ENCODE measurements at places on chromosomes 13 and 19.

DNA sequence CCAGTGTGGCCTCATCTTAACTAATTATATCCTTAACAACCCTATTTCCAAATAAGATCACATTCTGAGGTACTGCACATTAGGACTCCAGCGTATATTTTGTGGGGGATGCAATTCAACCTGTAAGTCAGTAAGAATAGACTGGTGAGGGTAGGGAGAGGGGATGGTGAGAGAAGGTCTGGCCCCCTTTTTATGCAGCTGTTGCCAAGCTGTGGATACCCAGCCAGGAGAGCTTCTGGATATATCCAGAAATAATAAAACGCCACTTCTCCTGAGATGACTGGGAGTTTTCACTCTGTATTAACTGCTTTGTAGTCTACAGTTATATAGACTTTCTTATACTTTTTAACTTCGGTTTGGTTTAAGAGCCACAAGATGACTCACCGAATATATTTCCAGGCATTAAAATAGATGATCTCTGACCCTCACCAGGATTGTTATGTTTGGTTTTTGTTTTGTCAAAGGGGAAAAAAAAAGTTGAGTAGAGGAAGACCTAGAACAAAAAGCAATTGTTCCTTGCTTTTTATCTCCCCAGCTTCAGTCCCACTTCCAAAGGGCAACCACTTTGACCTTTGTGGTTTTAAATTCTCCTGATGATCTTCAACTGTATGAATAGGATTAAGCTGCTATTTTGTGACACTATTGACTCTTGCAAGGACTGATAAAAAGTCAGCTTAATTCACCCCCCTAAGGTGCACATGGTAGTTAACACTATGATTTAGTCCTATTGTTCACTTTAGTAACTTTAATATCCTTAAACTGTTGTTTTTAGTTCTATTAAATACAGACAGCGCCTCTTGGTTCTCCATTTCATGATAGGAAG, 3.1 kb upstream of the NEK3 start:
- DNase-seq, result no peak

DNA sequence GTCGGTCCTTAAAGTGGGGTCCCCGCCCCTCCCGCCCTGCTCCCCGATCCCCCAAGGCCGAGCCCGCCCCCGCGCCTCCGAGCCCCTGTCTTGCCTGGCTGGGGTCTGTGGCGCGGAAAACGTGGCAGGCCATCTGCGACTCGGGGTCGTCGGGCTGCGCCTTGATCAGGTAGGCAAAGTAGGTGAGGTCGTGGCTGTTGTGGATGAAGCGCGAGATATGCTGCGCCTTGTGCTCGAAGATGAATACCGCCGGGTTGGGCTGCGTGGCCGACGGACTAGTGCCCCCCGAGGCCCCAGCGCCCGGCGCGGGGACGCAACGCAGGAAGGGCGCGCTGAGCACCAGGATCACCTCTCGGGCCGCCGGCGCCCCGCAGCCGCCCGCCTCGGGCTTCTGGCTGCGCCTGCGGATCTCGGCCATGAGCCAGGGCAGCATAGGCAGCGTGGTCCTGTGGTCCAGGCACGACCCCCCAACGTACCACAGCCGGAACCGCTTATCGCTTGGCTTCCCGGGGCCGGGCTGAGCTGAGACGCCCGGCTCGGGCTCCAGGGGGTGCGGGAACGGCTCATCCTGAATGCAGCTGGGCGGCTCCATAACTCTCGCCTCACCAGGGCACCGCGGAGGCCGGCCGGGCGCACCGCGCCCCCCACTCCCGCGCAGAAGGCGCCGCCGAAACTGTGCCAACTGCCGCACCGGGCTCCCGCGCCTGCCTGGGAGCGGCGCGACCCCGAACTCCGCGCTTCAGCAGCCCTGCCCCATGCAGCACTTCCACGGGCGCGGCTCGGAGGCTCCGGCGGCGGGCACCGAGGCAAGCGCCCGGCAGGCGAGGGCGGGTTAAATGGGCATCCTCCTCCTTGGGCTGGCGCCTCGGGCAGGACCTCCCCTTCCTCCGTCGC, 546 bp downstream of the TBC1D4 start:
- DNase-seq, result no peak

- no peak for DNase-seq
These were observed 152.7 kb upstream of the SERP2 start for GRCh38 chr13:44220948-44221347.

DNA sequence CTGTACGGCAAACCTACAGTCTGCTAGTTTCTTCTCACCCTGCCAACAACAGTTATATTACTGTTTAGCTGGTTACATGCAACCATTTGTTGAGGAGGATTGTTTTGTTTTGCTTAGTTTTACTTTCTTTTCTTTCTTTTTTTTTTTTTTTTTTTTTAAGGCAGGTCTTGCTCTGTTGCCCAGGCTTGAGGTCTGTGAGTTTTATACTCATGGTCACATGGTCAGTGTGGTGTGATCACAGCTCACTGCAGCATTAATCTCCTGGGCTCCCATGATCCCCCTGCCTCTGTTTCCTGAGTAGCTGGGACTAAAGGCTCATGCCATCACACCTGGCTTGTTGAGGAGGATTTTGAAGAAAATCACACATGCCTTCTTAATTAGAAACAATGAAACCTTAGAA, 505.6 kb downstream of the GPC5 start:
- no peak for DNase-seq

GRCh38 chr19:35318679-35319448, 10.1 kb upstream of the CD22 start:
- no peak for DNase-seq

DNA sequence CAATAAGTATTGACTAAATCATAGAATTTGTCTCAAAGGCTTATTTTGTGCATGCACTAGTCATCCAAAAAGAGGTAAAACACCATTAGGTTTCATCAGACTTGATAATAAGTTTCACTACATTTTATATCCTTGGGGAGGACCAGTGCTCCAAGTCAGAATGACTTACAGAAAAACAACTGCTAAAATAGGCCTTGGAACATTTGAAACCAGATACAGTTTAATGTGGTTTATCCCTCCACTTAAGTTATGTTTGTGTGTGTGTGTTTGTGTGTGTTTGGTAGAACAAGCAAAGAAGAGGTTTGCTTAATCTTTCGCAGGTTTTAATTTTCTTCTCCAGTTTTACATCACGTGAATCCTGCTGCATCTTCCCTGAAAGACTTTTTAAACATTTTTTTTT, 570.9 kb downstream of the PCDH9 start:
- no peak for DNase-seq

- DNase-seq, result no peak
These were observed 29.9 kb downstream of the UNC13A start for GRCh38 chr19:17658240-17658639.

DNA sequence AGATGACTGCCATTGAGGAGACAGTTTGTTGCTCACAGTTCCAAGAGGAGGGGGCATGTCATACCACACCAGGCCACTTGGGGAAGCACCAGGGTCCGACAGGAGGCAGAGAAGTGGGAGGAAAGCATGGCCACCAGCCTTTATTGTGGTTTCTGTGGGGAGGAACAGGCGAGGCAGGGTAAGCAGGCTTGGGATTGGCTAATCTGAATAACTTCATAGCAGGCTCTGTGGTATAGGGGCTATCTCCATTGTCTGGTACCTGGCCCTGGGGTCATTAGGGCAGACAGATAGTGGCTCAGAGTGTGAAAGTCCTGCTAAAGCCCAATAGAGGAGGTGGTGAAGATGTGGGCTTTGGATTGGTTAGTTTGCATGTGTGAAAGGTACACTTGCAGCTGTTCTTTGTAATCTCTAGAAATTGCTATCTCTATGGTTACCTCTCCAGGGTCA, 35.5 kb downstream of the CBY2 start:
- no peak for DNase-seq

DNA sequence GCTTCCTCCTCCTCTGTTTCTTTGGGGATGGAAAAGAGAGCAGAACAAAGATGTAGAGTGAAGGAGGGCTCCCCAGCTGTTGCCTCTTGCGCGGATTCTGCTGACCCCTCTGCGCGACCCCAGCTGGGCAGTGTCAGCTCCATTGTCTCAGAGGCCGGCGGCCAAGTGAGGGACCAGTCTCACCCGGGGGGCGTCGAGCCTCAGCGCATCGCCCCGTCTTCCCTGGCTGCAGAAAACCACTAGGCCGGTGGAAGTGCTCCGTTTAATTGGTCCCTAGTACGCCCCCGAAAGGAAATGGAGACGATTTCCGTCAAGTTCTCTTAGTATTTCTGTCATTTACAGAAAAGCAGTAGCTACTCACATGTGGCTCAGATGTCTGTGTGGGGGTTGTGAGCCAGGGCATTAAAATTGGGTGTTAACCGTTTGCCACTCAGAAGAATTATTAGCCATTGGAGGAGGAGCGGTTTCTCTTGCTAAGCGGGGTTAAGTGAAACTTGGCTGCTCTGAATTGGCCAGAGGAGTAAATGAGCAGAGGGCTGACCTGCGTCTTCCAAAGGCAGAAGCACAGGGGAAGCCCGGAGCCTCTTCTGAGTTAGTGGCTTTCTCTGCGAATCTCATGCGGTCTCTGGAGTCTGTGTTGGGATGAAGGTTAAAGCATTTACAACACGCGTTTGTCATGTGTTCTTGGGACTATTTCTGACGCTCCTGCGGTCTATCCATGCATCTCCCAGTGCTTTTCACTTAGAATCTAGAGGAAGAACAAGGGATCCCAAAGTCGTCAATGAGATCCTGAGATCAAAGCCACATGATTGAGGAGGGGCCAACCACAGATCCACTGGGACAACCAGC, 132.8 kb upstream of the MYO16 start:
- no peak for DNase-seq

DNA sequence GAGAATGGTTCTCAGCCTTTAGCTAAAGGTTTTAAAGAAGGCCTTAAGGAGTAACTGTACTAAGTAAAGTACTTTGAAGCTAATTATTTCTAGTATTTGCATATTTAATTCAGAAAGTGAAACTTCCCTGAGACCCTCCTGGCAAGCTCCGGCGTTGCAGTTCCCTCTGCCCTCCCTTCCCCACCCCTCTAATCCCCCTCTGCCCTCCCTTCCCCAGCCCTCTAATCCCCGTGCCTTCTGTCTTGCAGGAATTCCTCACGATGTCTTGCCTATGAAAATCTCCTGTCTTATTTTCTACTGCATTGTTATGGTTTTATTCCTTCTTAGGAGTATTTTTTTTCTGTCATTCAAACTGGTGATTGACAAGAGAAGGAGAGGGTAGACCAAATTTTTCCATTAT, 236.9 kb downstream of the COL4A1 start:
- DNase-seq, result no peak

DNA sequence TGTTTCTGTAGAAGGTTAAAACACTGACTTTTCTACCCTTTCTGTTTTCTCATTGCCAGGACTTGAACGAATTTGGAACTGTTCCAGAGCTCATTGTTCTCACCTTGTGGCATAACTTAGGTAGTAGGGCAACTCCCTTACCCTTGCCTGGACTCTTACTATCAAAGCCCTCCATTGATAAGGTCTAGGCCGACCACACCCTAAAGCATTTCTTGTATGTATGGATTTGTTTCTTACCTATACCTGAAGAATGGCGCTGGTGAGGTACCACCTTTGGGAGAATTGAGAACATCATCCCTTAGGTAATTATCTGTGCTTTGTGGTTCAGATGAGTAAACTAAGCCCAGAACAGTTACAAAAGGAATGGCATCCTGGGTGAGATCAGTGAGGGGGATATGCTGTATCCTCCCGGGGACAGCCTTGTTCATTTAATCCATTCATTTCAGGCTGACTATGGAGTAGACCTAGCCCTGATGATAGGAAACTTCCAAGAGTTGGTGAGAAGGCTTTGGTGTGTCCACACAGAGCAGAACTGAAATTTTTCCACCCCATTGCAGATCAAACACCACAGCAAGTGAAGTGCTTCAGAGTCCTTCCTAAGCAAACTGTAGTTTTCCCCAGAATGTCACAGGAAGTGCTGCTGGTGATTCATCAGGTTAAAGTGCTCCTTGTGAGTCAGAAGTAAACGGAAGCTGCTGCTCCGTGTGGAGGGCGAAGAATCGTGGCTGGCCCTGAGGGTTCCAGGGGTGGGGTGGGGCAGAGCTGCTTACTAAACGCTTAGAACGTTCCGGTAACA, 113.0 kb downstream of the TEX26 start:
- DNase-seq, result no peak

DNA sequence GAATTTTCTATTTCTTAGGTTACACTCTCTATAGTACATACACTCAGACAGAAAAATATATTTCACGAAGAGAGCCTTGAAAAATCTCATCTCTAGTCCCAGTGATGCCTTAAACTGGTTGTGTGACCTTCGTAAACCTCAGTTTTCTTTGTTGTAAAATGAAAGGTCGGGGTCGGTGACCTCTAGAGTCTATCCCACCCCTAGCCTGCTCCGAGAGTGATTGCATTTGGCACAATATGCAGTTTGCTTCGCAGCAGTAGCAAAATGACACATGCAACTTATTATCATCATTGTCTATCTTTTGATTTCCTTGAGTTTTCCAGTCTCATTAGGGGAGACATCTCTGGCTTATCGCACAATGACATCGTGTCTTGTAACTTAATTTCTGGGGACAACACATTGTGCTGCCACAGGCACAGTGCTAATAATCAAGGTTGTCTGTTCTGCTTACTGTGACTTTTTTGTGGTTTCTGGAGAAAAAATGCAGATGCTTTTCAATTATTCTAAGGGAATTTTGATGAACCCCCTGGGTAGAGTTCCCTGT, 115.0 kb downstream of the GGACT start:
- no peak for DNase-seq

GRCh38 chr19:32642771-32643170, 32.2 kb downstream of the ANKRD27 start:
- DNase-seq, result no peak

DNA sequence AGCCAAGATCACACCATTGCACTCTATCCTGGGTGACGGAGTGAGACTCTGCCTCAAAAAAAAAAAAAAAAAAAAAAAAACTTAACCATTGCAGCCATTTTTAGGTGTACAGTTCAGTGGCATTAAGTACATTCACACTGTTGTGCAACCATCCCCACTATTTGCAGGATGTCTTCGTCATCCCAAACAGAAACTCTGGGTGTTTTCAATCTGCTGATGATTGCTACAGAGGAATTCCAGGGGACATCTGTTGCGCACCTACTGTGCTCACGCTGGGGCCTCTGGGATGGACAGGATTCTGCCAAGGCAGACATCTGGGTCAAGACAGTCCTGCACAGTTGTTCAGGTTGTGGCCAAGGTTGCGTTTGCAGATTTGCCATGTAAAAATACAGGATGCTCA, 2.4 kb upstream of the APOC4 start:
- no peak for DNase-seq
